Fibroblast of skin of right biceps (primary cell): ENCODE measurements at places on chromosomes 12 and 14.

DNA sequence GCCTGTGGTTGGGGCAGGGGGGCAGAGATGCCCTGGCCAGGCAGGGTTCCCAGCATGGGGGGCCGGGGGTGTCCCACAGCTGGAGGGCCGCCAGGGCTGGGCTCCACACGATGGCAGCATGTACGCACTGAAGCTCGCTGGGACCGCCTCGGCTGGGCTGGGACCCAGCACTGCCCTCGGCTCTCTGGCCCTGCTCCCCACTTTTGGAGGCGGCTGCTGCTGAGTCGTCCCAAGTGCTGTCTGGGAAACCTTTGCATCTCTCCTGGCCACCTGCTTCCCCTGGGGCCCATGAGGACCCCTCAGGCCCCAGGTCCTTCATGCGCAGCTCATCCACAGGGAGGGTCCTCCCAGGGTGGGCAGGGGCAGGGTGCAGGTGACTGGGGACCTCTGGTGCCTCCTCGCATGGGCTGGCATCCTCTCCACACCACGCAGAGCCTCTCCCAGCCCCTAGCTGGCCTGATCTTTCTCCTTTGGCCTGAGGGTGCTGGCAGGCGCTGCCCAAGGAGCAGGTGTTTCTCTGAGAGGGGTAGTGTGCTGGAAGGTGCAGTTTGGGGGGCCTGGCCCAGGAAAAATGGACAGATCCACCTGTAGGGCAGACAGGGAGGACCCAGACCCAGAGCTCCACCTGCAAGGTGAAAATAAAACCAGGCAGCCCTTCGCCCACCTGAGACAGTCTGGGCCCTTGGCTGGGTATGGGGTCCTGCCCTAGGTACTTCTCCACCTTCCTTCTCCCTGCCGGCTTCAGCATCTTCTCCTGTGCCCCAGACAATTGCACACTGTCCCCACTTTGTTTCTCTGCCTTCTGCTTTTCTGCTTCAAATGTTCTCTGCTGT is 46.9 kb downstream of the DLK1 start:
- DNase-seq: no peak

DNA sequence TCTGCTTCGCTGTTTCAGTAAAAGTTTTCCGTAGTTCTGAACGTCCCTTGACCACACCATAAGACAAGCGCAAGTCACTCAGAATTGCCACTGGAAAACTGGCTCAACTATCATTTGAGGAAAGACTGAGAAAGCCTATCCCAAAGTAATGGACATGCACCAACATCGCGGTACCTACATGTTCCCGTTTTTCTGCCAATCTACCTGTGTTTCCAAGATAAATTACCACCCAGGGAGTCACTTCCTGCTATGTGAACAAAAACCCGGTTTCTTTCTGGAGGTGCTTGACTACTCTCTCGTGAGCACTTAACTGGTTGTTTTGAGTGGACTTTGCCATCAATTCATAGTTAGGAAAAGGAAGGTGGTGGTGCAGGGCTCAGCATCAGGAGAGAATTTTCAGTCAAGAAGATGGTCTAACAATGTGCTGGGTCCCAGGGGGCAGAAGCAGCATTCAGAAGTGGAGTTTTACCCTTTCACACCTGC is 1.4 kb downstream of the EGLN3 start:
- no peak for DNase-seq

- DNase-seq: no peak
These were observed 62.7 kb downstream of the CHST11 start for GRCh38 chr12:104519190-104520019.

DNA sequence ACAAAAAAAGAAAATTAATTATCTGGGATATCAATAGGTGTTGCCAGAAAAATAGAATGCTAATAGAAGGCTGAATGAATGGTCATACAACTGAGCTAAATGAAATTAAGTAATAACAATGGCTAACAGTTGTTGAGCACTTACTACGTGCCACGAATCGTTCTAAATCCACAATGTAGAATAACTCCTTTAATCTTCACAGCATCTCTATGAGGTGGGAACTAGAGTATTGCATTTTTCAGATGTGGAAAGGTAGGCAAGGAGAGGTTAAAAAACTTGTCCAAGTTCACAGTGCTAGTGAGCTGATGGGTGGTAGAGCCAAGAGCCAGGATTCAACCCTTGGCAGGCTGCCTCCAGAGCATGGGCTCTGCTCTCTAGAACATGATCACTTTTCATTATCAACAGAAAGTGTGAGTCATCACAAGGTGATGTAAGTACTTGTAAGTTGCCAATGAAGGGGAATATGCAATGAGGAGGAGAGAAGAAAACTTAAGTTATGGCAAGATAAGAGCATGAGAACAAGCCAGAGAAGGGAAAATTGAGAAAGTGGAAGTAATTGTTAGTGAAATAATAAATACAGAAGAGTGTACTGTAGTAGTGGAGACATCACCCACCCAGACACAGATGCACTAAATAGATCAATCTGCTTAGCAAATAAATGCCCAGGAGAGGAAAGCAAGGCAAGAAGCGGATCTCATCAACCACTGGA is 122.1 kb downstream of the PRKD1 start:
- peak; percentile 93 for DNase-seq

GRCh38 chr14:77707355-77707723 is 484 bp downstream of the ALKBH1 start:
- peak; percentile 56 for DNase-seq

DNA sequence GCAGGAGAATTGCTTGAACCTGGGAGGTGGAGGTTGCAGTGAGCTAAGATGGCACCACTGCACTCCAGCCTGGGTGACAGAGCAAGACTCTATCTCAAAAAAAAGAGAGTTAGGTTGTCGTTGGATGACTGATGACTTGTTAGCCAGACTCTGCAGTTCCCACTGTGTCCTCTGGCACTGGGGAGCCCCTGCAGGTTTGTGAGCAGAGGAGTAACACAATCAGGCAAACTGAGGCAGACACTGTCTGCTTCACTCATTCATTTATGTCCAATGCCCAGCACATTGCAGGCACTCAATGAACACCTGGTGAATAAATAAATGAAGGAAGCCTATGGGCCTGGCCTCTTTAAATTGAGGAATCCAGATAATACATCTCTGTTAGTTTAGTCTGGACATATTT is 41.2 kb upstream of the BCL11B start:
- no peak for DNase-seq

- peak; percentile 97 for DNase-seq
These were observed 105.2 kb upstream of the ATF7IP start for GRCh38 chr12:14260011-14260993.

DNA sequence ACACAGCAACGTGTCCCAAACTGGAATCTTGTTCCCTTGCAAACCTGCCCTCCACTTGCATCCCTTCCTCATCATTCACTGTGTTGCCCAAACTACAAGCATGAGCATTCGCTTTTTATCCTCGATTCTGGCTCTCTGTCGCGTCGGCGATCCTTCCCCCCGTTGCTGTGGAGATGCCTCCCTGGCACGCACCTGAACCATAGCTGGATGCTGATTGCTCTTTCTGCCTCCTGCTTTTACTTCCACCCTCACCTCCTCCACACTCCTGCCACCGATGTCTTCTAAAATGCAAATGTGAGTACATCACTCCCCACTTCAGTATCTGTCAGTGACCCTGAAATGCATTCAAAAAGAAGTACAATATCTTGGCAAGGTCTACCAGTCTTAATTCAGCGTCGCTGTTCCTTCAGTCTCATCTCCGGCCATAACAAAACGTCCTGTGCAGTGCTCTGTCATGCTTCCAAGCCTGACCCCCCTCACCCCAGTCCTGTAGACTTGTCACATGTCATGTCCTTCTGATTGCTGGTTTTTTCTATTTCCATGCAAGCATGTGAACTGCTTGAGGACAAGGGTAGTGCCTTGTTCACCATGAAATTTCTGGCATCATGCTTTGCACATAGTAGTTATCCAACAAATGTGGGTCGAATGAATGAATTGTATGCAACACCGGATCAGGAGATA is 2.5 kb upstream of the PPP2R5C start:
- DNase-seq: no peak

DNA sequence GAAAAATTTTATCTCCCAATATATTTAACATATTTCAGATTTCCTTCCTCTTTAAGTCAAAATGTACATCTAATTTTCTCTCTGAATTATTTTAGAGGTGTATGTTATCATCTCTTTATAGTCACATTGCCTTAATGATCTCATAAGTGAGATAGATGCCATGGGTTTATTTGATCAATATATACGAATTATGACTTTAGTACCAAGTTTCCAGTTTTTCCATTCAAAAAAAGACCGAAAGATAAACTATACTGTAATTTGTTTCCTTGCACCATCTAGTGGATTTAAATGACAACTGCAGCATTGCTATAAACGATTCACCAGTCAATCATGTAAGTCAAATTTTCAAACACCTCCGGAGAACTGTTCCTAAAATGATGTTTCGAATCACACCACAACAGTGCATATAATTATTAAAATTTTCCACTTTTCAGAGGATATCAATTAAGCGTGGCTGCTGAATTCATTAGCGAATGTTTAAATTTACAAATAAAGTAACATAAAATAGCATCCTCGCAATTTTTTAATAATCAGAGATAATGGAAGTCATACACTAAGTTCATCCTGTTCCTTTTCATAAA is 419 bp upstream of the ATXN7L3B start:
- peak; percentile 65 for DNase-seq

GRCh38 chr12:50572287-50572686 is 67.5 kb downstream of the DIP2B start:
- peak; percentile 76 for DNase-seq

DNA sequence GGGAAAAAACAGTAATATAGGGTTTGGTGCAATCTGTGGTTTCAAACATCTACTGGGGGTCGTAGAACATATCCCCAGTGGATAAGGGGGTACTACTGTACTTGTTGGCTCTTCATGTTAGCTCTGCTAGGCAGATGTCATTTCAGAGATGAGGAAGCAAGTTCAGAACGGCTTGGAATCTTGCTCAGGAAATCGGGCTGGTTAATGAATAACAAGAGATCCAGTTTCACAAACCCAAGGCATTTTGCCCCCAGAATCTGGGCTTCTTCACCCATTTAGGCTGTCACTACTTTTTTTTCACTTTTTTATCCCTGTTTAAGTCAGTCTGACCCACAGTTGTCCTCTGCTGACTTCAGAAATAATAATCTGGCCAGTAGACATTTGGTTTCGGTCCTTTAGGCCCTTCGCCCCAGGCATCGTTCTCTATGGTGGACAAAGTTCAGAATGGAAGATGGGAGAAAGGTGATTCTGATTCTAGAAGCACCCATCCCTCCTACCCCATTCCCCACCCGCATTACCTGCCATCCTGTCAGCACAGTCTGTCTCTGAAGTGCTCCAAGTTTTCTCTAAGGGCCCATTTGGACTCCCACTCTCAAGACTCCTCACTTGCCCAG is 4.5 kb downstream of the SUOX start:
- DNase-seq: no peak

- no peak for DNase-seq
These were observed 24.5 kb downstream of the GNPTAB start for GRCh38 chr12:101806265-101806664.

- DNase-seq: no peak
These were observed 166.6 kb downstream of the KITLG start for GRCh38 chr12:88413646-88414045.

GRCh38 chr12:49305762-49306510 is 11.0 kb downstream of the PRPH start:
- DNase-seq: no peak

DNA sequence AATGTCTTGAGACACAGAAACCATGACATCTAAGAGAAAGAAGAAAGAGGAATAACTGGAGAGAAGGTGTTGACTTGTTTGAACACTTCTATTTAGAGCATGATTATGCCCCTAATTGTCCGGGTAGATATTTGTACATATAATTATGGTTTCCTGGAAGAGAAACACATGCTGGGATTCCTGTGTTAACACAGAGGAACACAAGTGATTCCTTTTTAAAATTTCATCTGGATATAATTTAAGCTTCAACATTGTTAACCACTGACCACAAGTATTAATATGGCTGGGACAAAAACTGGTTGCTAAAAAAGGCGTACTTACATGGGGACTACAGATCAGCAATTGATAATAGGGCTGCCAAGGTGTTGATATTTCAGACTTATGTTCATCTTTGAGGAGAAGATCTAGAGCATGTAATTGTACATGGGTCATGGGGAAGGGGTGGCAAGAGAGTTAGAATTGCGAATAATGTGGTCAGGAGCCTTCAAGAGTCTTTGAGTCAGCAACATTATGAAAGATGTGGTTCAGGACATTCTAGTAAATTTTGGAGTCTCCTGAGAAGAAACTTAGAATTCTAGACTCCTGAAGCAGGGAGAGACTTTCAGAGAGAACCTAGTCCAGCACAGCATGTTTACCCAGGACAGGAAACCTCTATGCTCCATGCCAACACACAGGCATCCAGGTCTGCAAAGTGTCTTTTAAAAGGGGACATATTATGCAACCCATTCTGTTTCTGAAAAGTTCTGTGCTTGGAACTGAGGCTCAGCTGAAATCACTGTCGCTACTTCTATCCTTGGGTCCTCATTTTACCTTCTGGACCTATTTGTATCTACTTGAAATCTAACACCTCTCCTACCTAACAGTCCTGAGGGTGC is 56.5 kb downstream of the SLC38A1 start:
- DNase-seq: peak; percentile 41

- no peak for DNase-seq
These were observed 129.7 kb upstream of the CCND2 start for GRCh38 chr12:4143896-4144295.

DNA sequence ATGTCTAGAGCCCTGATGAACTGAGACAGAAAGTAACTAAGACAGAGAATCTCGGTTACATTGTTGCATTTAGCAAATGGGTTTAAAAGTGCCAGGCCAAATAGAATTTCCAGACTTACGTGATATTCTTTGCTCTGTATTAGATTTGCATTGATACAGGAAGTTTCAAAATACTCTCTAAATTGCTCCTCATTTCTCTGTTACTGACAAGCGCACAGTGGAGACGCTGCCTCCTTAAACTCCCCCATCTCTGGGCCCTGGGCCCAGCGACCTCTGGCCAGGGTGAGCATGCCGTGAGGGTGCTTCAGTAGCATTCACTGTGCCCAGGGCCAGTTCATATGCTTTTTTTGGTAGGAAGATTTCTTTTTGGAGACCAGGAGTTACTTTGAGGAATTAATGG is 22.9 kb upstream of the EVL start:
- no peak for DNase-seq

GRCh38 chr14:24309538-24310264 is at the start of gene LTB4R2:
TSS of gene LTB4R2 (plus strand) at chr14:24310140. CDS start at chr14:24310665, 525 bp downstream.
- no peak for DNase-seq

DNA sequence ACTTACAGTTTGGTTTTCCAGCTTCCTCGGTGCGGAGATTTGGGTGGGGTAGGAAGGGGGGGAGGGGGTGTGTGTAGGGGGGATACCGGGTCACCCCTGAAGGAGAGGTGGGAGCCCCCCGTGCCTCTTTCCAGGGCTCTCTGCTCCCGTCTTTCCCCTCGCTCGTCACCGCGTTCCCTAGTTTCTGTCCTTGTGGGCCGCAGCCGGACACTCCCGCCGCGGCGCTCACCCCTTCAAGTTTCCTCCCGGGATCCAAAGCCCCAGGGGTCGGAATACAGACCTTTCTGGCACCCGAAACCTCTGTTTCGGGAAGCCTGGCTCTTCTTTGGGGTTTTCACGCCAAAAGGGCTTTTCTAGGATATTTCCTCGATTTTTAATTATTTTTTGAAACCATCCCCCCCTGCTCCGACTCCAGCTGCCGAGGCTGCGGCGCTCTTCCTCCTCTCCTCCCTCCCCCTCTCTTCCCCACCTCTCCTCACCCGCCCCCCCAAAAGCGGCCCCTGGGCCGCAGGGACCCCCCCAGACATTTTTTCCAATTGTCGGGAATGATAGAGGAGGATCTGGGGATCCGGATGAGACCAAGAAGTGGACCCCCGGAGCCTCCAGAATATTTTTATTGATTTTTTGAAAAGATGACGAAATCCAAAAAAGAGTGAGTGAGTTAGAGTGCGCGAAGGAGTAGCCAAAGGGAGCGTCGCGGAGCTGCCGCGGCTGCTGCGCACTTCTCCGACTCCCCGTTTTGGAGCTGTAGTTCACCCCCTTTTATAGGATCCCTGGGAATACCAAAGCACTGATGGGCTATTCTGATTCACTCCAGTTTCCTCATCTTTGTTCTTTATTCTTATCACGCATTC is 1.7 kb downstream of the CCND2 start:
- peak; percentile 49 for DNase-seq
